ENCODE measurements at places on chromosomes 1 and 21.
A peak's percentile ranks its signal among the peaks of the same experiment; 100 is the strongest.

- DNase-seq, result peak; percentile 93
These were observed 78.0 kb upstream of the IPO9 start for GRCh38 chr1:201750934-201751333.

- no peak for DNase-seq
These were observed 93.2 kb downstream of the PAX7 start for GRCh38 chr1:18723701-18724411.

DNA sequence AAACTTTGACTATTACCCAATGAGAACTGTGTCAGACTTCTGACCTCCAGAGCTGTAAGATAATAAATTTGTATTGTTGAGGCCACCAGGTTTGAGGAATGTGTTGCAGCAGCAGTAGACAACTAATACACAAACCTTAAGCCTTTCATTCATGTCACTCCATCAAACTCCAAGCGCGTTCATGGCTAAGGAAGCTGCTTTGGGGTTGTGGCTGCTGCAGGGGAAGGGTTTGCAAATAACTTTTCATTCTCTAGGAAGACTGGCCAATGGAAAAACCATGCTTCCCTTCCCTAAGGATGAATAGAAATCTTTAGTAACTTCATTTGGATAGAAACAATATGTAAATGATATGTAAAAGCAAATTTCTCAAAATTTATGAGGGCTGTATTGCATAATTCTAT, 170.4 kb downstream of the RHOU start:
- no peak for DNase-seq

DNA sequence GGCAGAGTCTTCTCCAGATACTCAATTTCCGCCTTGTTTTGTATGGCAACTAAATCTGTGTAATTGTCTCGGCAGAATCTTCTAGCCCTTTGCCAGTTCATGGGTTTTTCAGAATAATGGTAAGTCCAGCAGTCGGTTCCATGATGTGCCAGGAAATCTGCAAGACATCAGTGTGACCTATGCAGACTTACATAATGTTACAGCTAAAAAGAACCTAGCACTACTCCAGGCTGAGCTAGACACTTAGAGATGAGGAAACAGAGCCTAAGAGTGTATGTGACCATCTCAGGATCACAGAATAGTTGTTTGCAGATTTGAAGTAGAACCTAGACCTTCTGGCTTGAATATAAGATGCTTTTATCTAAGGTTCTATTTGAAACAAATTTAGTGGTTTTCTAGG, 2.8 kb downstream of the SELL start:
- no peak for DNase-seq

DNA sequence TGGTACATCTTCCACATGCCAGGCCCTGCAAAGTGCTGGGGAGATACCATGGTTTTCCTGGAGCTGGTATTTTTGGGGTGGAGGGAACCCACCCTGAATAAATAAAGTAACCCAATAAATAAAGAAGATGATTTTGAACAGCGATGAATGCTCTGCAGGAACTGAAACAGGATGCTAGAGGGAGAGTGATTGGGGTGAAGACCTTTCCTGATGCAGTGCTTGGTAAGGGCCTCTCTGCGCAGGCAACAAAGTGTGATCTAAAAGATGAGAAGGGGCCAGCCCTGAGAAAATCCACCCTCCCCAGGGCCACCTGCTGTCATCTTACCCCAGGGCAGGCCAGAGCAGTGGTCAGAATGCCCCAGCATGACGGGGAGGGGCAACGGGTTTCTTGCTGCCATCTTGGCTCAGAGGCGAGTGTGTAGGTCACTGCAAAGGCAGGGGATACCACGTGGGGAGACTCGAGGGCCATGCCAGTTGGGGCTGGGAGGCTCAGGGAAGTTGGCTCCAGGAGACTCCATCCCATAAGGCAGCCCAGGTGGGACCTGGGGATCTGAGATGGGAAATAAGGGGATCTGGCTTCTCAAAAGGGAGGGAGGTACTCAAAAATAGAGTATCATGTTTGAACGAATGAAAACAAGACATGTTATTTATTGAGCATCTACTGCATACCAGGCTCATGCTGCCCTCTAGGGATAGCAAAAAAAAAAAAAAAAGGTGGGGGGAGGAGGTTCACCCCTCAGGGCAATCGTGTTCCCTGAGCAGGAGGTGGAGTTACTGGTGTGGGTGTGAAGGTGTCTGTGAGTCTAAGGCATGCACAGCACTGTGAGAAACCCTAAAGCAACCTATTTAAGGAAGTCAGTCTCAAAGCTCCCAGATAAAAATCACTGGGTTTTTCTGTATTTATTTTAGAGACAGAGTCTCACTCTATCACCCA, 2.8 kb downstream of the SRARP start:
- DNase-seq, result peak; percentile 26

- DNase-seq, result no peak
These were observed 13.8 kb downstream of the UBASH3A start for GRCh38 chr21:42417533-42417932.

GRCh38 chr1:193318347-193318746, 131.9 kb upstream of the B3GALT2 start:
- DNase-seq, result no peak

GRCh38 chr1:18814425-18814824, 45.0 kb downstream of the TAS1R2 start:
- peak; percentile 23 for DNase-seq

DNA sequence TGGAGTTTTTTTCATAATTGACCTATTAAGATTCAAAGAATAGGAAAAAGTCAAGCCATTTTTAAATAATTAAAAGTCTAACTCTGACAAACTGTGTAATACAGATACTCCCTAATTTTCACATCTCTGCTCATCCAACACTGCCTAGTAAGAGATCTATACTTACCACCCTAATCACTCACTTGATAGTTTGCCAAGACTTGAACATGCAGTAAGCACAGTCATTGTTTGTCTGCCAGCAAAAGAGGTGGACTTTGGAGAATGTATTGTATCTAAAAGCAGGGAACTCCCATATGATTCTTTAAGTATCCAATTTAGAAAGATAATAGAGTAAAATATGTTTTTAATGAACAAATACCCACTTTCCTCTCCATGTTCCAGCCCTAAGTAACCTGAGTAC, 15.5 kb downstream of the TMEM59 start:
- DNase-seq, result no peak

DNA sequence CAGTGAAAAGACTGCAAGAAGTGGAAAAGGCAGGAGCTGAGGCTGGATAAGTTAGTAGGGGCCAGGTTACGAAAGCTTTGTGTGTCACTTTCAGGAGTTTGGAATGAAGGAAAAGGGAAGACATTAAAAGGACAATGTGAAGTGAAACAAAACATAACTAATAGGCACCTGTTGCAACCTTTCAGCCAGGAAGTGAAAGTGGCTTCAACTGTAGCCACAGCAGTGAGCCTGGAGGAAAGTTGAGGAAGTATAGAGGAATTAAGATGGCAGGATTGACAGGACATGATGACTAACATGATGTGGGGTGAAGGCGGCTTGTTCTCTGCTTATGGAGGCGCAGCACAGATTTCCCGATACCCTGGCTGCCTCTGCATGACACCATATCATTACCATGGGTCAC, 68.9 kb downstream of the C4BPA start:
- no peak for DNase-seq

GRCh38 chr1:166169182-166169581, 2.4 kb upstream of the FAM78B start:
- DNase-seq, result no peak

DNA sequence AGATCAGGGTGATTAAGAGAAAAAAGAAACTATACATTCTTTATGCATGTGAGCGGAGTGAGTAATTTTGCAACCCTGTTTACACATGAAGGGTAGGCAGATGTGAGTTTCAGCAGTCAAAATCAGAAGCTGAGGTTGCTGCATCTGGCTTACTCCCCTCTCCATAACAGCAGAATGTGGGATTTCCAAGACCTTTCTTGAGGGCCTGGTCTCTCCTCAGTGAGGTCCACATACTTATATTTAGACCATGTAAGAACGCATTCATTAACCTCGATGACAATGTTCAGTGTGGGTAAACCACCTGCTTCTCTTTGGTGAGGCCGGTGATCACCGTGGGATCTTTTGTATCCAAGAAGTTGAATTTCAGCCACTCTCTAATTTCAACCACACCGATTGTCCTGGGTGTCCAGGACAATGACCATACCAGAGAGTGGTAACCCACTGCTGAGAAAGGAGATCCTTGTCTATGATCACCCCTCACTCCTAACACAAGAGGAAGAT, 18.7 kb upstream of the RAP1A start:
- no peak for DNase-seq

DNA sequence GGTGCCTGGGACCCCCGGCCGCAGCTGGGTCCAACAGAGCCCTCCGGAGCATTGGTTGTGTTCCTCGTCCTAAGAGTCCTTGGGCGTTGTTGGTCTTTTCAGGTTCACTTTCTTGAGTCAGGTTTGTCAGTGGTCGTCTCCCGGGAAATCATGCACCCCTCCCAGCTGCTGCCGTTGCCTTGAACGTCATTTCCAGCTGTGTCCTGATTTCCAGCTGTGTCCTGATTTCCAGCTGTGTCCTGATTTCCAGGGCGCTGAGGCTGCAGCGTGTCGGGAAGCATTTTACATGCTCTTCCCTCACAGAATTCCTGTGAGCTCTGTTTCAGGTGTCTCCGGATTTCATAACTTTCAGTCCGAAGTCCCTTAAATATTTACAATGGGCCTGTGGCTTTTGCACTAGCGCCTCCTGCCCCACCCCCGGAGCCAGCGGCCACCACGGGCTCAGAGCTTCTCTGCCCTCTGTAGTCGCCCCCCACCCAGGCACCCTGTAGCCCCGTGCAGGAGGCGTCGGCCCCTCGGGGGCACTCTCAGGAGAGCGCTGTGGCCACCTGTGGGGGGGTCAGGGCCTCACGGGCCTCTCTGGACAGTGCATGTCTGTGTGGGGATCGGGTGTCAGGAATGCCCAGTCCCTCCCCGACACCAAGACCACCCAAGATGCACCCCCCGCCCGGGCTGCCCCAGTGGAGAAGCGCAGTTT, 66.7 kb downstream of the COL18A1 start:
- no peak for DNase-seq

GRCh38 chr1:154398141-154398540, 7.0 kb upstream of the IL6R start:
- no peak for DNase-seq

DNA sequence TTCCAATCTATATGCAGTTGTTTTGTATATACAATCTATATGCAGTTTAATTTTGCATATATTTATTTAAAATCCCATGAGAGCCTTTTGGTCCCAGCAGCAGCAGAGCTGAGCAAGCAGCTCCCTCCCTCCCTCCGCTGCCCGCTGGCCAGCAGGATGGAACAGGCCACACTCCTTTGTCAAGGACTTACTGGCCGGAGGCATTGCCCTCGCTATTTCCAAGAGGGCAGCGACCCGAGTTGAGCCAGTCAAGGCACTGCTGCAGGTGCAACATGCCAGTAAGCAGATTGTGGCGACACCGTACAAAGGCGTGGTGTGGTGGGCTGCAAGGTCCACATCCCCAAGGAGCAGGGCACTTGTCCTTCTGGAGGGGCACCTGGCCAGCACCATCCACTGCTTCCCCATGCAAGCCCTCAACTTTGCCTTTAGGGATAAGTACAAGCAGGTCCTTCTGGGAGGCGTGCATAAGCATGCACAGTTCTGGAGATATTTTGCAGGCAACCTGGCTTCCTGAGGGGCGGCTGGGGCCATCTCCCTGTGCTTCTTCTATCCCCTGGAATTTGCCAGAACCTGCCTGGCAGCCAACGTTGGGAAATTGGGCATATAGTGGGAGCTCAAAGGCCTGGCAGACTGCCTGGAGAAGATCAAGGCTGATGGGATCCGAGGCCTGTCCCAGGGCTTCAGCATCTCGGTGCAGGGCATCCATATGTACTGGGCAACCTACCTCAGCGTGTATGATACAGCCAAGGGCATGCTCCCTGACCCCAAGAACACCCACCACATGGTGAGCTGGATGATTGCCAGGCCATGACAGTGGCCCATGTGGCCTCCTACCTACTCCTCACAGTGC, 92.2 kb downstream of the OSBPL9 start:
- no peak for DNase-seq

- DNase-seq, result no peak
These were observed 47.9 kb downstream of the SLC66A1 start for GRCh38 chr1:19360016-19360415.

DNA sequence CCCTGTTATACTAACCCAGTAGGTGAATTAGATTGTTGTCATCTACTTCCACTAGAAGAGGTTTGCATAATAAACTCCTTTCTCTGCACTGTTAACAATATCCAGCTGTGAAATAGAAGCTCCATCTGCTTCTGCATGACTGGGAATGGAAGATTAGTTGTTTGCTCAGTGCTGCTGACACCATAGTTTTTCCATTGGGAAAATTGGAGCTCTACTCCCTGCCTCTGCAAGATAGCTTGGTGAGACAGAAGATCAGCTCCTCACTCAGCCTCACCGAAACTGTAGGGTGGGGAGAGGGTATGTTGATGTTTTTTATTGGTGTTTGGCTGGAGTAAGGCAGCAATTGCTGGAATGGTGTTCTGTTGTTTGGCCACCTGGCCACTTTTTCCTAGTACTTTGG, 331.6 kb upstream of the ADAMTS5 start:
- DNase-seq, result no peak

DNA sequence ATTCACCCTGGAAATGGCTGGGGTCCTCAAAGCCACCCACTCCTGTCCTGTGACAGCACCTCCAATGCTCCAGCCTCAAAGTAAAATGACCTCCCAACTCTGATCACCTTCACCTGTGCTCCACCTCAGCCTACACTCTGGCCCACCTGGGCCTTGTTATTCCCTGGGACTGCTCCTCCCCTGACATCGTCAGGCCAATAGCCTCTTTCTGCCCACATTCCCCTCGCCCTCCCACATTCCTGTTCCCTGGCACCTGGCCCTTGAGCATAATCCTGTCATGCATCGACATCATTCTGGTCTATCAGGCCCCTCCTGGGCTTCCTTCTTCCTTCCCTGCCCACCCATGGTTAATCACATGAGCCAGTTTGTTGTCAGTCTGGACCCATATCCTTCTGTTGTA, 13.2 kb upstream of the BCAR3 start:
- DNase-seq, result peak; percentile 83

GRCh38 chr1:228366062-228366865, 40.4 kb downstream of the TRIM11 start:
- no peak for DNase-seq

GRCh38 chr1:16727190-16728111, 12.9 kb upstream of the RNU1-4 start:
- DNase-seq, result peak; percentile 50

DNA sequence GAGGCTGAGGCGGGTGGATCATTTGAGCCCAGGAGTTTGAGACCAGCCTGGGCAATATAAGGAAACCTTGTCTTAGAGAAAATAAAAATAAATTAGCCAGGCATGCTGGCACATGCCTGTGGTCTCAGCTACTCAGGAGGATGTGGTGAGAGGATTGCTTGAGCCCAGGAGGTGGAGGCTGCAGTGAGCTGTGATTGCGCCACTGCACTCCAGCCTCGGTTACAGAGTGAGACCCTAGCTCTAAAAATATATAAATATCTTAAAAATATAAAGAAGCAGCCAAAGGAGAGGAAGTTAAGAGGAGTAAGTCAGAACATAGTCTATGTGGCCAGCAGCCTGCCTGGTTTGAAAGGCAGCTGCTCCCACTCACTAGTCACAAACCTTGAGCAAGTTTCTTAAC, 4.5 kb upstream of the IL10RB start:
- peak; percentile 51 for DNase-seq

- DNase-seq, result no peak
These were observed 9.3 kb downstream of the DISP3 start for GRCh38 chr1:11488201-11488770.

GRCh38 chr21:29382030-29382654, 83.4 kb downstream of the BACH1 start:
- peak; percentile 69 for DNase-seq
